HFFc6 (cell line): ENCODE measurements at places on chromosomes 6 and 20.

GRCh38 chr6:170266061-170266825 is 24.6 kb downstream of the DLL1 start:
- DNase-seq = no peak

DNA sequence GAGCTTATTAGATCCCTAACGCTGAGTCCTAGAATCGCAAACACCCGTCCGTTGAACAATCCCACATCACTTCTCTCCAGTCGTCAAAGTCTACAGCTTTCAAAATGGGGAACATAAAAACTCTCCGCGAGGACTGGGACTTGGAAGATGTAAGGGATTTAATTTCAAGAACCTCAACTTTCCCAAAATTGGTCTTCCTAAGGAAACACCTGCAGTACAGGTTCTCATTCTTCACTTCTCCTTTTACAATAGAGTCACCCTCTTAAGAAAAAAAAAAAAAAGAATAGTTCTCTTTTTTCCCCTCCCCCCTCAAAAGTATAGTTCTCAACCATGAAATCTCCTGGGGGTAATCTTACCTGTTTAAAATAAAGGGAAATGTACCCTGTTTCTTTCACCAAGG is 6.6 kb upstream of the ZBTB22 start:
- DNase-seq = no peak

GRCh38 chr6:3654898-3655297 is 96.6 kb downstream of the PXDC1 start:
- DNase-seq = no peak

- no peak for DNase-seq
Observed at GRCh38 chr20:64149809-64150560, 14.3 kb upstream of the MYT1 start.

- DNase-seq = no peak
Observed at GRCh38 chr6:86657192-86657591, 280.1 kb upstream of the HTR1E start.
